ENCODE measurements at places on chromosomes 16 and 17.

GRCh38 chr16:76294396-76295214 is 17.4 kb downstream of the CNTNAP4 start:
- no peak for DNase-seq

- no peak for DNase-seq
Measured at GRCh38 chr17:78441271-78441971, 63.0 kb downstream of the PGS1 start.

GRCh38 chr16:5366126-5366525 is 268.5 kb upstream of the EEF2KMT start:
- no peak for DNase-seq

DNA sequence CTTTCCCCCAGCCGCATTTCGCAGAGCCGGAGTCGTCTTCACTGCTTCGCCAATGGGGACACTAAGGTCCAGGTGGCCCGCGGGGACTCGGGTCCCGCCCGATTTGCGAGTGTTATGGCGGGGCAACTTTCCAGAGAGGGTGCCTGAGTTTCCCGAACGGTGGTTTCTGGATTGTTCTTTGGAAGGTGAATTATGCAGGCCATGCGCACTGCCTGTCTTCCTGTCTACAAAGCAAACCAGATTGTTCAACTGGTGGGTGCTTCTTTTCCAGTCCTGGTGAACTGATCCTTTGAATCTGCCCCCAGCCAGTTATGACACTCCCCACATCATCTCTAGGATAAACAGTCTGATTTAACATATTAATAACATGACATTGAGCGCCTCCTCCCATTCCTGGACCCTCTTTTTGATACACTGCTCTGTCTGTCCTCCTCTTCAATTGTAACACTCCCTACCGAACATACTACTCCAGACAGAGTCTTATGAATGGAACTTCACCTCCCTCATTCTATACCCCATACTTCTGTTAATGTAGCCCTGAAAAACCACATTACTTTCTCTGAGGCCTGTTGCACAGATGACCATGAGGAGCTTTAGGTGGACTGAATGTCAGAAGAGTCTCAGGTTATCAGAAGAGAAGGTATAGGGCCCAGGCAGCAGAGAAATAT is 159.0 kb downstream of the RAB11FIP4 start:
- DNase-seq, result no peak

DNA sequence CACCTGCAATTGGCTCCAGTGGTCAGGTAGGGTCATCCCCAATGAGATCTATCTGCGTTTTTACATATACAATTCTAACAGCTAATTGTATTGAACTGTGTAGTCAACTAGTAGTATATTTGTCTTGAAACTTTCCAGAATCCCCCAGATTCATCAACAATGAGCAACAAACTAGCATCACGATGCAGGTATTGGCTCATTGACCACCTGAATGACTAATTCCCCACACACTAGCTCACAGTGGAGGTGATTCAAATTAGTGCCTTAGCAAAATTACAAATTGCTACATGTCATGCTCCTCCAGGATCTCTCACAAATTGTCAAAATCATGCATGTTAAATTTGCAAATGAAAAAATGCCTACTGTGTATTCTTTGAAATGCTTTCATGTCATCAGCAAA is 62.8 kb upstream of the MPHOSPH6 start:
- no peak for DNase-seq
